ENCODE measurements at places on chromosomes 7 and 10. TPM values are rescaled to one million over a fixed set of nuclear protein-coding genes. Genes with fewer than 3 reads are reported as not detected.

The PLEKHA1 gene
- total RNA-seq: 9.5 TPM

The ARHGAP22 gene
- 21.3 TPM for total RNA-seq

The SAMD9L gene
- total RNA-seq: 15.7 TPM

The NACAD gene
- 1.3 TPM for total RNA-seq

The RPEL1 gene
- total RNA-seq: 0.17 TPM

The FGFBP3 gene
- 0.50 TPM for total RNA-seq

The ZEB1 gene
- 172 TPM for total RNA-seq

The ACHE gene
- total RNA-seq: under 0.01 TPM

The PPP1R3C gene
- total RNA-seq: 94.5 TPM

The CPN1 gene
- not detected for total RNA-seq

The GBX1 gene
- not detected for total RNA-seq

DNA sequence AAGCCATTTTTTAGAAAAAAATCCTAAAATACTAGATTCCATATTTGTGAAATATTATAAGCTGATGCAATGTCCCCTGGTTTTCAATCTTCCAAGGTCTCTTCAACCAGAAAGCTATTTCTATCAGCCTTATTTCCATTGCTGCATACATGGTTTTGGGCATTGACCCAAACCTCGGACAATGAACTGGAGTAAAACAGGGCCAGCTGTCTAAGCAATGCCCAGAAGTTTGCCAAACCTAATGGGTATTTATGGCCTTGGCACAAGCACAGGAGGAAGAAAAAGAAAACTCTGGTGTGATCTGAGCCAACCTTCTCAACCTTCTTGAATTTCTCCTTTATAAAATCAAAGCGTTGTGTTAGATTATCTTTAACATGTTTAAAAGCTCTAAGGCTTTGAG, 402.3 kb downstream of the DNAJB9 start:
- DNase-seq: peak; percentile 0

- DNase-seq: peak; percentile 27
Measured at GRCh38 chr10:47176903-47177868, 122.8 kb upstream of the GDF10 start.

DNA sequence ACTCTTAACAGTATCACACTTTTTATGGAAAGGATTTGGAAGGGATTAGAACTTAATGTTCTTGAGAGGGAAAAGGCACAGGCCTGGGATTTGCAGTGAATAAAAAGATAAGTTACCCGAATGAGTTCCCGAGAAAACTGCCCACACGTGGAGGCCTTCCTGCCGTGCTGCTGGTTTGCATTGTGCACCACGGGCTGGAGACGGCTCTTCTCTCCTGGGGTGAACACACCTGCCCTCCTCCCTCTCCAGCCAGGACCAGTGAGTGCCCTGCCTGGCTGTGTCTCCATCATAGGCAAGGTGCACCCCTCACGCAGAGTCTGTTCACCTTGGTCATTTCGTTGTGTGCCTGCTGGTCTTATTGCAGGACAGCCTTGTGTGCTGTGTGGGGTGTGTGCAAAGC, 336.3 kb upstream of the SHH start:
- DNase-seq: no peak

DNA sequence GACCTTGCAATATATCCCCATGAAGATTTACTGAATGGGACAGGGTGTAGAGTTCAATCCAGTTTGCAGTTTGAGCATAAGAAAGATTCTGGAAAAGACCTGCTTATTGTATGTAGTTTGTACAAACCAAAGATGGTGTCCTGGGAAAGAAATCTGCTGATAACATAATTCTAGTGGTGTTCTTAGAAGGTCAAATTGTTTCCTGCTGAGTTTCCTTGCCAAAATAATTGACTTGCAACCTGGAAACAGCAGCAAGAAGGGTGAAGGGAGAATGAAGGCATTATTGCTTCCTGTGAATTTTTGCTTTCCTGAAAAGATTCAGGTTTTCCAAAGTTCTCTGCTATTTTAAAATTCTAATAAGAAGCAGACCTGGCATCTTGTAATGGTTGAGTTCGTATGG, 222.9 kb downstream of the KIF20B start:
- DNase-seq: no peak

DNA sequence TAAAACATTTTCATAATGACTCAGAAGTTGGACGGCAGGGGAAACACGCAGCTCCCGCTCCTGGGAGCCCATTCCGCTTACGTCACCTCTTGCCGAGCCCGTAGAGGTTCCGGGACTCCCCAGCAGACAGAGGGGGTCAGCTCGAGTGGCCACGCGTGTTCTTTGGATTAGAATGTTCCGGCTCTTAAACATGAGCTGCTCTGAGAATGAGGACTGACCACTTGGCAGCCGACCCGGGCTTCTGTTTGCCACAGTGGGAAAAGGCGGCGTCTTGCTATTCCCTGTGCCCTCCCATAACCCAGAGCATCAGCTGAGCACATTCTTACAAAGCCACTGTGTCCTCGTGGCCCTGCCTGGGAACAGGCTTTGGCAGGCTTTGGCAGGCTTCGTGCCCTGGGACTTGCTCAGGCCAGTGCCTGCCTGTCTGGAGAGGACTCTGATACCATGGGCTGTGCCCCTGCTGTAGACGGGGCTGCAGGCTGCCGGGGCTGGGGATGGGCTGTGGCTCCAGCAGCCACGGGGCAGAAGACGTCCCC, 40.1 kb downstream of the PFKP start:
- peak; percentile 98 for DNase-seq

GRCh38 chr7:2383543-2384274, 19.7 kb upstream of the CHST12 start:
- no peak for DNase-seq

- no peak for DNase-seq
Measured at GRCh38 chr10:22536620-22537019, 177.8 kb downstream of the PIP4K2A start.

GRCh38 chr10:43355749-43356371, 15.6 kb upstream of the FXYD4 start:
- peak; percentile 26 for DNase-seq

DNA sequence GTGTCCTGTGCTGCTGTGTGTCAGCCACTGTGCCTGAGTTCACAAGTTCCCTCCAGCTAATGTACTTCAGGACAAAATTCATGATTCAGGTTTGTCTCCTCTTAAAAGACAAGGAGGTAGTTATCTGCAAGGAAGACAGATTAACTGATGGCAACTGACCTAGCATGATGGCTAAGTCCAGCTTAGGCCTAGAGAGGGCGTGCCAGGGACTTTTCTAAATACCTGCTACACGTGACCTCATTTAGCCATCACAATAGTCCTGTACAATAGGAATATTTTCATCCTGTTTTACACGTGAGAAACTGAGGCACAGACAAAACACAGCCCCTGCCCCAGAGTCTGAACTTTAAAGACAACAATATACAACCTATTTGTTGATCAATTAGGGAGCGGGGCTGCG, 275.7 kb downstream of the XPNPEP1 start:
- DNase-seq: no peak

DNA sequence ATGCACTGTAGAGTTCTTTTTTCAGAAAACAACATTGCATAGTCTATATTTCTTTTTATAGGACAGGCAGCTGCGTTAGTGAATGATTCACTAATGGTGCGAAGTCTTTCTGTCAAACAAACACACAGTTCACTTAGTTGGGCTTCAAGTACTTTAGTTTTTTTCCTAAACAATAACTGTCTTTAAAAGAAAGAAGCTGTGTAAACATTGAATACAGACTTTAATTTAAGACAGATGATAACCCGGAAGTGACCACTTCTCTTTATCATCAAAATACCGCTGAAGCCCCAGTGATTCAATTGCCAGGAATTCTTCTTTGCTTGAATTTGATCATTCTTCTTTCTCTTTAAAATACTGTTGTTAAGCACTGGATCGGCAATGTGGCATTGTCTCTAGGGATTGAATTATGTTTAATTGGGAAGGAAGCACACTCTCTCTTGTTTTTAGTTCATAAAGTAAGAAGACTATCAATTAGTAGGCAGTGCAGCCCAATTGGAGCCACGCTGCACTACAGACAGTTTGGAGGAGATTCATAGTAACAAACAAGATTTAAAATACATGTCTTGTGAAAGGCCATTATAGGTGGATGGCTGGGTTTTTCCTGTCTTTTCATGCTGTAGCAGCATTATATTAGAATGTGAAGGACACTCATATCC, 30.4 kb downstream of the CNTNAP2 start:
- DNase-seq: peak; percentile 72

GRCh38 chr10:13830385-13830784, 243.6 kb downstream of the PRPF18 start:
- DNase-seq: no peak

DNA sequence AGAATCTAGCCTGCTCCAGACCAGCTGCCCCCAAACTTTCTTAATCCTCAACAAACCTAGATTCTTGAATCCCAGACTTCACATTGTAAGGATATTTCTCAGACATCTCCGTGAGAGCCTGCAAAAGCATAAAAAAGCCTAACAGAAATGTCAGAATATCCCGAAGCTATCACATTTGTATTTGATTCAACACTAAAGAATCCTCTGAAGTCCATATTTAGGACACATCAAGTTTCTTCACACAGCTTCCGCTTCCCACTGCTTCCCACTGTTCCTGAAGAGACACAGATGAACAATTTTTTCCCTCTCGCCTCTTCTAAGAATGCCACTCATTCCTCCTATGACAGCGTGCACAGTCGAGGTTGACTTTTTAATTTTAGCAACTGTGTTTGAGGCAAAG, 396.2 kb upstream of the IGFBP3 start:
- DNase-seq: no peak

- peak; percentile 23 for DNase-seq
Measured at GRCh38 chr10:451021-451471, 238.4 kb downstream of the DIP2C start.

DNA sequence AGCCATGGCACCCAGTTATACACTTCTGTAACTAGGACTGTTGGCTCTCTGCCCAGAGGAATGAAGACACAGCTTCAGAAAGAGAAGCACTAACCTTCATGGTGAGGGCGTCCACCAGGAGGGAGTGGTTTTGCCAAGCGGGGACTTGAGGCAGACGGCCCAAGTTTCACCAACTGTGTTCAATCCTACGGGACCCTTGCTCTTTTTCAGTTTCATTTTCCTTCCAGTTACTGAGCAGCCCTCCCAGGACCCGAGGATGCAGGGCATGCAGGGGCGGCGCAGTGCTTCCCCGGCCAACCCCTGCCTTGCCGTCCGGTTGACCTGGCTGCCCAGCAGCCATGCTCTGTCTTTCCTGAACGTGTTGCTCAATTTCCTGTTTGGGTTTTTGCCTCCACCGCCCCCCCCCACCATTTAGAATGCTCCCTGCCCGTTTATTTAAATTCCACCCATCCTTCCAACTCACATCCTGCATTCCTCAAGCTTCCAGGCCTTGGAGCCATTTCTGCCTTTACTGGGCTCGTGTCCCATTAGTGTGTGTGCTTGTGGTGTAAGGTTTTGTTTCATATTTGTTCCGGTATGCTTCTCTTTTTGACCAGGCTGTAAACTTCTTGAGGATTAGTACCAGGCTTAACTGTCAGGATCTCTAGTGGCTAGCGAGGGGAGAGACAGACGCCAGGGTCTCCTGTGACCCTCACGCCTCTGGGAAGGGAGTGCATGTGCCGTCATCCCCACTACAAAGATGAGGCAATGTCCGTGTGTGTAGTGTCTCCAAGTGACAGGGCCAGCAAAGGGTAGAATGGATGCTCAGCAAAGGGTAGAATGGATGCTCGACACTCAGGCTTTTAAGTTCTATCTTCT, 31.6 kb downstream of the IL15RA start:
- DNase-seq: peak; percentile 97

Measured in fibroblast of lung (primary cell).